ENCODE measurements at places on chromosomes 1 and 21.

GRCh38 chr21:25456672-25457071 is 150.6 kb downstream of the MRPL39 start:
- DNase-seq, result peak; percentile 21

GRCh38 chr21:46390603-46391545 is 66.9 kb downstream of the PCNT start:
- DNase-seq, result no peak

GRCh38 chr1:210598135-210598652 is 269.5 kb downstream of the HHAT start:
- peak; percentile 100 for DNase-seq

DNA sequence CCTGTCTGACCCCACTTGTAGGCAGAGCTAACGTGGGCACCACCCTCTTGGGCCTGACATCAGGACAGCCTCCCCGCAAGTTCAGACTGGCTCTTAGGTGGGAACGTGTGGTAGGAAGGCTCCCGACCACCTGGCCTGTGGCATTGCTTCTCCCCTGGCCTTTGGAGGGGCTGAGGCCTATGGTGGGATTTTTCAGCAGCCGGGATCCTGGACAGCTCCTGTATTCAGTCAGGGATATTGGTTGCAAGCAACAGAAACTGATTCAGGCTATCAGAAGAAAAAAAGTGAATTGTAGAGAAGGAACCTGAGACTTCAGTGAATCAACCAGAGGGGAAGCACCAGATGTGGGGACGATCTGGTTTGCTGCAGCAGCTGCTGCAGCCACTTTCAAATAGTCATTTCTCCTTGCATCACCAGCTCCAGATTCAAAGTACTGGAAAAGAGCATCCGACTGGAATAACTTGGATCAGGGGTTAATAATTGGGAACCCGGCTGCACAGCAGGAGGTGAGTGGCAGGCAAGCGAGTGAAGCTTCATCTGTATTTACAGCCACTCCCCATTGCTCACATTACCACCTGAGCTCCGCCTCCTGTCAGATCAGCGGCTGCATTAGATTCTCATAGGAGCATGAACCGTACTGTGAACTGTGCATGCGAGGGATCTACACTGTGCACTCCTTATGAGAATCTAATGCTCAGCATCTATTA is 5.9 kb downstream of the RNF186 start:
- DNase-seq, result no peak

DNA sequence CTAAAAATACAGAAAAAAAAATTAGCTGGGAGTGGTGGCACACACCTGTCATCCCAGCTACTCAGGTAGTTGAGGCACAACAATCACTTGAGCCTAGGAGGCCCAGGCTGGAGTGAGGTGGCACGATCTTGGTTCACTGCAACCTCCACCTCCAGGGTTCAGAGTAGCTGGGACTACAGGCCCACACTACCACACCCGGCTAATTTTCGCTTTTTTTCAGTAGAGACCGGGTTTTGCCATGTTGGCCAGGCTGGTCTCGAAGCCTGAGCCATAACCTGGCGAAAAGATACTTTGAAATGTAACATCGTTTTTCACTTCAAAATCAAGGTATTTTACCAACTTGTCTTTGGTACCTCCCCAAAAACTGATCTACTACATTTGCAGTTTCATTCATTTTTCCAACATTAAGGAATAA is 6.1 kb downstream of the GAS5 start:
- no peak for DNase-seq

GRCh38 chr1:20366056-20366462 is 75.4 kb downstream of the VWA5B1 start:
- no peak for DNase-seq

DNA sequence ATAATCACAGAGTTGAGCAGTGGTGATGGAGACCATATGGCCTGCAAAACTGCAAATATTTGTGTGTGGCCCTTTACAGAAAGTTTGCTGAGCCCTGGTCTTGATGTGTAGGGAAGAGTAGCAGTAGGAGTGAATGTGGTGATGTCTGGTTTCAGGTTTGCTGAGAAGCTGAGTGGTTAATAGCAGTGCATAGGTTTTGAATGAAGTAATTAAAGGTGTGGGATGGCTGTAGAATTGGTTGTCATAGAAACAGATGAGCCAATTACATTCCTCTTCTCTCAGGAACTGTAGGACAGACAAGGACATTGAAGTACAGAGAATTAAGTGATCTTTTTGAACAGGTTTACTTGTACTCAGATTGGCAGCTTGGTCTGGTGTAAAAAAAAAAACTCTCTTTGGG is 37.4 kb downstream of the PRDM2 start:
- no peak for DNase-seq

GRCh38 chr1:93680420-93681100 is 1.1 kb downstream of the BCAR3 start:
- peak; percentile 91 for DNase-seq

- no peak for DNase-seq
Observed at GRCh38 chr1:167342846-167343245, 122.2 kb downstream of the POU2F1 start.

DNA sequence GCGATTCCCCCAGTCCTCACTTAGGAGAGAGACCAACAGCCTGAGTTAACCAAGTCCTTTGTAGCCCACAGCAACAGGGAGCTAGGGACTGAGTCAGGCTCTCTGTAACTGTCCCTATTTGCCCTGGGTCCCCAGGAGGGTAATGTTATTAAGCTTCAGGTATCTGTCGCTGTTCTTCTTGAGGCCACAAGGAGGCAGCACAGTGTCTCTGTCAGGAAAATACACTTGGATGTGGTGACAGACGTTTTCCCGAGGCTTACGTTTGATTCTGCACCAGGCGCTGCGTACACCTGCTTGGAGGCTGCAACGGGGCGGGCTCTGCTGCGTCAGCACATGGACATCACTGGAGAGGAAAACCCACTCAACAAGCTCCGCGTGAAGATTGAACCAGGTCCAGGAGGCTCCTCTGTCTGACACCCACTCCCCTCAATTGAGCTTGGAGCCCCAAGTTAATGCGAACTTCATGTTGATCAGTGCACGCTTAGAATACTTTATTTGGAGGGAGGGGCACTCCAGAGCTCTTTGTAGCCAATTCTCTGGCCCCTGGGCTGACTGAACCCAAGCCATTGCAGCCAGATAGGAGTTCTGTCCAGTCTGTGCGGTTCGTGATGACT is 10.7 kb upstream of the ELF3 start:
- DNase-seq, result peak; percentile 58

GRCh38 chr1:198276241-198276640 is 119.4 kb downstream of the NEK7 start:
- no peak for DNase-seq

Data from fibroblast of skin of back (primary cell).